GM03348 (cell line): ENCODE measurements at places on chromosomes 4 and X.

DNA sequence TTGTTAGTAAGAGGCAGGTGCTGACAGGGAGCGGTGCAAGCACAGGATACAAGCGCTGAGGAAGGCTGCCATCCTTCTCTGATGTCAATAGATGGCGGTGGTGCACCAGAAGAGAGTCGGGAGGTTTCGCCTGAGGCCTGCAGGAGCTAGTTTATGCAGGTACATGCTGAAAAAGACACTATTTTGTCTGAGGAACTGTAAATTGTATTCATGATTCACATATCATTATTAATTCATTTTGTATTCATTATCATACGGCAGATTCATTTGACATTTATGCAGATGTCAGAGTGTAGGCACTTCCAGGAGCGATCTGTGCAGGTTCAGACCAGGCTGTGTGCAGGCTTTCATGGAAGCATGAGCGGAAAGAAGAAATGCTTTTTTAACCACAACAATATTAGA is 824.0 kb downstream of the STIM2 start:
- DNase-seq: peak; percentile 48

DNA sequence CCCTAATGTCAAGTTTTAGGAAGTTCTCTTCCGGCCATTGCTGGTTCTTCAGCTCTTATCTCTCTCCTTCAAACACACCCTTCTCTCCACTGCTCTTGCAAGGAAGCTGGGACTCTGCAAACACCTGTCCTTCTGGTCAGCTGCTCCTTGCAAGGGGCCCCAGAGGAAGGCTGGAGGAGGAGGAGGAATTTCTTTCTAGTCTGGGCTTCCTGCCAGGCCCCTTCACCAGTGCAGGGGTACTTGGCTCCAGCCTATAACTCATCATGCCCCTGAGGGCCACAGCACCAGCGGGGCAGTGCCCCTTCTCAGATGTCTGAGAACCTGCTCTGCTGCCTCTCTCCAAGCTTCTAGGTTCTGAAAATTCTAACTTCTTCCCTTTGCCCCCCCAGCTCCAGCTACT is 46.7 kb downstream of the REELD1 start:
- DNase-seq: no peak

- no peak for DNase-seq
Observed at GRCh38 chr4:73080789-73081188, 11.3 kb upstream of the COX18 start.

DNA sequence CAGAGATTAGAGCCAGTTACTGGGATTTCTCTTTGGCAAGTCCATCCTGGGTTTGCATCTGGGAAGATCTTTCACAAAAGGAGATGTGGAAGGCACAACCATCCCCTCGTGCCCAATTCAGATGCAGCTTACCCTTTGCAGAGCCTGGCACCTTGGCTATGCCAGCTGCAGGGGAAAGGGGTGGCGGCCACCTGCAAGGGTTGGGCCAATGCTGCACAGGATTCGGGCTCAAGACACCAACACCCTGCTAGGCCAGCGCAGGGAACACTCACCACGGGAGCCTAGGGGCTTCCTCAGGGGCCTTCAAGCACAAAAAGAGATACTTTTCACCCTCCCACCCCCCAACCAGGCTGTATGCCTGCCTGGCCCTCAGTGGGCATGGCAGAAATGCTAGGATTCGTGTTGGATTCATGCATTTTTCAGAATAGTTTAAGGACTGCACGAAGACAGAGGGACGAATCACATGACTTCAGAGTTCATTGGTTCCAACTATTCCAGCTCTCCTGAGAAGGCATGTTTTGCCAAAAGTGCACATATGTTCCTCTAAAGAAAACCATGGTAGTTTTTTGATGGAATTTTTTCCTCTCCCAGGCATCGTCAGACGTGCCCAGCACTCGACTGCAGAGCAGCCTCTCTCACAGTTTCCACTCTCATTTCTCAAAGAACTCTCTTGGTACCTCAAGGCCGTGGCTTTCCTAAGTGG is 94.4 kb downstream of the PHKA2 start:
- no peak for DNase-seq

DNA sequence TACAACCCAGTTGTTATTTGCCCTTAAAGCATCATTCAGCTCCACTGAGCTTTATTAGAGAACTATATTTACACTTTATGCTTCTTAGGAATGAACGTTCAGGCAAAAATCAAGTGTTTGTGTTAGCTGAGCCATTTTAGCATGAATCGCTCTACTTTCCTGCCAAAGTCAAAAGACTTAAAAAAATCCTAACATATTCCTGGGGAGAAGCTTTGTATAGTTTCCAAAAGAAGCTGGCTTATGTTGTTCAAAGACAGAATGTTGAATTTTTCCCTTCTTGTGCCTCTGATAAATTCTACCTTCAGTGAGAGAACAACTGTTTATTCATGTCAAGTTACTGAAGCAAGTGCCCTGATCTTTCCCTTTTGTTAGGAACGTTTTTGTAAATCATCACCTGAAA is 771.5 kb upstream of the HS3ST1 start:
- no peak for DNase-seq

DNA sequence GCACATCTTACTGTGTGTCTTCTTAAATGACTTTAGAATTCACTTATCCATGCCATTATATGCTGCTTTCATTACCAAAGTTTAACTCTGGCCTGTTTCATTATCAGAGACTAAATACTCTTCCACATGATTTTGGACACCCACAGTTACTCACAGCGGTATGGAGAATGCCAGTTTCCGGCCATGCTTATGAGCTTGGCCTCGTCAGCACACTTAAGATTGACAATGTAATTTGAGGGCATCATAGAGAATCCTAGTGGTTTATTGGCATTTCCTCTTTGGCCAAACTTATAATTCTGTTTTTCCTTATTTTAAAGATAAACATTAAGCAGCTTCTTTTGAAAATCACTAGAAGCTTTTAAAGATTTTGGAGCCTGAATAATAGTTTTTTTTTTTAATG is 104.5 kb downstream of the IRF2 start:
- DNase-seq: no peak

DNA sequence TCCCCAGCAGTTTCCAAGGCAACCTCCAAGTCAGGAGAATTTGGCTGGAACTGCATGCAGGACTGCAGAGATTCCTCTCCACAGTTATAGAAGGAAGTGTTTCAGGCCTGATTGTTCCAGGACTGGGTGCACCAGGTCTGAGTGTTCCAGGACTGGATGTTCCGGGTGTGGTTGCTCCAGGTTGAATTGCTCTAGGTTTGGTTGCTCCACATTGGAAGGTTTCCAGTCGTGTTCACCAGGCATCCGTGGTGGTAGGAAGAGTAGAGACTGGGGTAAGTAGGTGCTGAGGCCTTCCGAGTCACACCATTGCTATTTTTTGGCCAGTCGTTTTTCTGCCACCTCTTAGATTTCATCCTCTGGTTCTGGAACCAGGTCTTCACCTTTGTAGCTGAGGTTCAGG is 105.4 kb downstream of the MSN start:
- DNase-seq: no peak

GRCh38 chrX:153446950-153447580 is 1.2 kb upstream of the TREX2 start:
- no peak for DNase-seq

GRCh38 chr4:61838072-61838471 is 637.9 kb downstream of the ADGRL3 start:
- no peak for DNase-seq

DNA sequence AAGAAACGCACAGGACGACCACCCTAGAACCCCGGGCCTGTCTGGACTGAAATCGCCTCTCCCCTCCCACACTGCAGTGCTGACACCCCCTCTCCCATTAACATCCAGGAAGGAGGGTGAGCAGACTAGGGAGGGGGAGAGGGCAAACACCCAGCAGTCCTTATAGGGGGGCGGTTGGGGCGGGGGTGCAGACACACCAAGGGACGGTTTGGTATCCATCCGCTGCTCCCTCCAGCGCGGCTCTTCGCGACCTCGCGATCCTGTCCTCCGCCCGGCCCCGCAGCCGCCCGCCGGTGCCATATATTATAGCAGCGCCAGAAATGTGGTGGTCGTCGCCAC is 411 bp upstream of the GPRASP1 start:
- DNase-seq: no peak

- DNase-seq: no peak
Observed at GRCh38 chr4:27770895-27771294, 910.3 kb downstream of the STIM2 start.

DNA sequence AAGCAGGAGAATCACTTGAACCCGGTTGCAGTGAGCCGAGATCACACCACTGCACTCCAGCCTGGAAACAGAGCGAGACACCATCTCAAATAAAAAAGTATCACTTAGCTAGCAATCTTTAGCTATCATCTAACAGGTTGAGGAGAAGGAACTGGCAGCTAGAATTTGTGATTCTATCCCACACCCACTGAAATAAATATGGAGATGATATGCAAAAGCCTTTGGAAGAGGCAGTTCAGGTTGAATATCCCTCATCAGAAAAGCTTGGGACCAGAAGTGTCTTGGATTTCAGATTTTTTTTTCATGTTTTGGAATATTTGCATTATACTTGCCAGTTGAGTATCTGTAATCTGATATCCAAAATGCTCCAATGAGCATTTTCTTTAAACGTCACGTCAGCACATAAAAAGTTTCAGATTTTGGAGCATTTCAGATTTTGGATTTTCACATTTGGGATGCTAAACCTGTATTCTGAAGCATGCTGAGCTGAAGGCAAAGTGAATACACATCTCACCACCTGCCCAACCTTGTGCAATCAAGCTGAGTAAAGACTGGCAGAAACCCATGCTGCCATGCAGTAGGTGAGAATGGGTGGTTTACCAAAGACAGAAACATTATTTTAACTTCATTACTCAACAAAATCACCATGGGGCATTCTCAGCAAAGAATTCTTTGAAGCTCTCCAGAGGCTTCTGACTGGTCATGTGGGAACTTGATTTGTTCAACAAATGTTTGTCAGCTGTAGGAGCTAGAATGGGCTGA is 159.3 kb downstream of the SH3KBP1 start:
- no peak for DNase-seq

DNA sequence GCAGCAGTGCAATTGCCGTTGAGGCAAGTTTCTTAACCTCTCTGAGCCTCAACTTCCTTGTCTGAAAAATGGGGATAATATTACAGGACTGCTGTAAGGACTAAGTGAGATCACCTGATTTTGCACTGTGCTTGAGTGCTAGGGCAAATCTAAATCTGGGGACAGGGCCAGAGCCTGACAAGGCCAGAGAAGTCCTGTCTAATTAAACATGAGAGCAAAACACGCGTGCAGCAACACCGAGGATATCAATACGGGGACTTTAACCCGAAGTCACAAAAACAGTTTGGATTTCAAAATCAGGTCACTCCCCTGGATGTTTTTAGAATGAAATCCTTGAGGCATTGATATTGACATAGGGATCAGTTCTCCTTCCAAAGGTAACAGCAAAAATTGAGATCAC is 5.7 kb upstream of the GJB1 start:
- no peak for DNase-seq

- DNase-seq: no peak
Observed at GRCh38 chr4:67880866-67881610, 2.8 kb downstream of the TMPRSS11D start.

DNA sequence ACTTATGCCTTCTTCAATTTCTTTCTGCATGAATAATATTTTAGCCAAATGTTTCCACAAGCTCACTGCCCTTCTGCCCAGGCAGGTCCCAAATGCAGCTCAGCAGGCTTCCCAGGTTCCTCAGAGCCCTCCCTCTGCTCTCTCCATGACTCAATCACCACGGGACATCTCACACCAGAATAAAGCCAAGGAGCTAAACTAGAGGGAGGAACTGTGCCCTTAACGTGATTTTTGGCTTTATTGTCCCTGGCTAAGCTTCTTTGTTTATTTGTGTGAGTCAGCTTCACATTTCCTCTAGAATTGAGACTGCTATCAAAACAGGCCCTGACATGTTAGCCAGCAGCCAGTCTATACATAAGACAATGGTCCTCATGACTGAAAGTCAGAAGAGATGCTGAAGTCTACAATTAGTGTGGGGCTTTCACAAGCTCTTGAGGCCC is 186.4 kb upstream of the GALNT7 start:
- DNase-seq: peak; percentile 40

DNA sequence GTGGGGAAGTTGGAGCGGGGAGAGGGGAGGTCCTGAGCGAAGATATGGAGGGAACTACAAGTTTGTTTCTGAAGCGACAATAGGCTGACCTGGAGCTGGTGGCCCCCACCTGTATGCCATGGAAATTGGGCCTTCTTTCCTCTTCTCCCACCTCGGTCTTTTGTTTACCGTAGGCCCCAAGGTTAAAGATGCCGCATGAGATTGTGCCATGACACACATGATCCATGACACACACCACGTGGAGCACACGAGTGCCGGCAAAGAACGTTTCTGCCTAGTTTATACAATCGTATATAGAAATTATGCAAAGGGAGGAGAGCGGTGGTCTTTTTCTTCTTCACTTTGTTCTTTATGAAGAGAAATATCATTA is 408 bp downstream of the TMEM33 start:
- DNase-seq: peak; percentile 24

- DNase-seq: no peak
Observed at GRCh38 chr4:157819693-157820464, 352.9 kb downstream of the GASK1B start.

DNA sequence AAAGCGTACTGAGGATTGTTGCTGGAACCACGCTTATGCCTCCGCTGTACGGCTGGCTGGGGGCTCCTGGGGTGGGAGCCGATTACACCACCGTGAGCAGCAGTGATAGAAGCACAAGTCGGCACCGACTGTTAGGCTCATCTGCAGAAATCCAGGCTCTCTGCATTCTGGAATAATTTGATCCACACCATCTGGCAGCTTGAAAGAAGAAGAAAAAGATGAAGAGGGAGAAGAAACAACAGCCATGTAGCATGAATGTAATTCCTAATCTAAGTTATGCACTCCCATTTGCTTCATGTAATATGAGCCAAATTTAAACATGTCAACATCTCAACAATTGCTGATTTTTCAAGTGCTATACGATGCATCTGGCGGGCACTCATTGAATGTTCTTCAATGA is 84.6 kb upstream of the DHX15 start:
- no peak for DNase-seq

- DNase-seq: peak; percentile 32
Observed at GRCh38 chrX:80765220-80765625, 44.5 kb downstream of the BRWD3 start.

GRCh38 chr4:17567271-17567670 is 9.7 kb upstream of the LAP3 start:
- peak; percentile 46 for DNase-seq

GRCh38 chr4:101347267-101347556 is at the start of gene PPP3CA:
TSS of gene PPP3CA (minus strand) at chr4:101347526.
- DNase-seq: no peak

GRCh38 chr4:13905543-13905942 is 278.0 kb upstream of the BOD1L1 start:
- no peak for DNase-seq

GRCh38 chr4:726838-727237 is 21.2 kb downstream of the PCGF3 start:
- DNase-seq: no peak

DNA sequence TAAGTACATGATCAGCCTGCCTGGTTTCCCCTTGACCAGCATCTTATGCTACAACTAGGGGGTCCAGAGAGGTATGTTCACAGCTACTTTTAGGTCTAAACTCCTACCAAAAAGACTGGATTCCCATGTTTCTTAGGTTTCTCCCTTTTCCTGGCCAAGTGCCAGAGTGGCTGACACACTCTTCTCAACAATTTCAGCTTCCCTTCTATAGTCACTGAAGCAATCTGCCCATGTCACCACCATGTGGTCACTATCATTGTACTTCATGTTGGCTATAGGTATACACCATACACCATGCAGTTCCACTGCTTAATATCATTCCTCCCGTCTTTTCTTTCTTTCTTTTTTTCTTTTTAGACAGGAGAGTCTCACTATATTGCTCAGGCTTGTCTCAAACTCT is 66.9 kb downstream of the KLHL13 start:
- DNase-seq: no peak
